Endodermal cell (in vitro differentiated cells): ENCODE measurements at places on chromosomes 11 and 22. TPM values are rescaled to one million over a fixed set of nuclear protein-coding genes. Genes with fewer than 3 reads are reported as not detected.

DNA sequence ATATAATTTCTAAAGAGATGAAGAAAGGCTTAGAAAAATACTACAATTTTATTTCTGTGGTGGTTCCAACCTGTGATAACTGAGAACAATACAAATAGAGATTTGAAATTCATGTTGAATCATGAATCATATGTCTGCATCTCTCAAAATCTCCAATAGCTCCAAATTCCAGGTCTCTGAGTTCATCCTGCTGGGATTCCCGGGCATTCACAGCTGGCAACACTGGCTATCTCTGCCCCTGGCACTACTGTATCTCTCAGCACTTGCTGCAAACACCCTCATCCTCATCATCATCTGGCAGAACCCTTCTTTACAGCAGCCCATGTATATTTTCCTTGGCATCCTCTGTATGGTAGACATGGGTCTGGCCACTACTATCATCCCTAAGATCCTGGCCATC is at the start of gene OR56B1:
OR56B1 (plus strand) TSS at position 53 of the 400 bp plus-strand sequence; CDS start at position 122, 69 bp downstream.
- DNase-seq: no peak

GRCh38 chr11:73011126-73011817 is 130.8 kb downstream of the FCHSD2 start:
- no peak for DNase-seq

SLC22A12 gene
- not detected in 3 replicates for total RNA-seq

DNA sequence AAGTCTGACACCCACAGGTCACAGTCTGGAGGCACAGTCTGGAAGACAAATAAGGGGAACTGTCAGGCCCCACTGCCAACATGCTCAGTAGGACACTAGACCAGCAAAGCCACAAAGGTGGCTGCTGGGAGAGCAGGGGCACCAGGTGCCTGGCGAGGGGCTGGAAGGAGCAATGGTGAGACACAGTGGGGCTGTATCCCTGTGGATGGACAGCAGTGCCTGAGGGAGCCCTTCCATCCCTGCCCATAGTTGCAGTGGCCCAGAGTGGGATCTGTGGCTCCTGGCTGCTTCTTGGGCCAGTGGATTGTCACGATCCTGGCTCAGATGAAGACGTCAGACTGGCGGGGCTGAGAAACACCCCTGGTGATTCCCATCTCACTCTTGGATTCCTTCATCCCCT is 154.6 kb downstream of the DSCAML1 start:
- DNase-seq: no peak

DNA sequence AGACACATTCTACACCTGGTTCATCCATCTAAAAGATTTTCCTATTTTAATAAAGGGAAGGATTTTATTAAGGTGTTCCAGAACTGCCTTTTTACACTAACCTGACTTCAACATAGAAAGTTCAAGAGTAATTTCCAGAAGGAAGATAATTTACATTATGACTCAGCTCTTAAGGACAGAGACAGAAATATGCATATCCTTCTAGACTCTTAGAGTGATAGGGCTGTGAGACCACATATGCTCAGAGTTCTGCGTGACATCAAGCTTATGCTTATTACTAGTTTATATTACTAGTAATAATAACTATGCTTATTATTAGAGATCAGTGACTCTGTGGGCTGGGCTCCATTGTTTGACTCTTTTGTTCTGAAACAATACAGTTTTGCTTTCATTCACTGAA is 4.6 kb downstream of the PDGFD start:
- no peak for DNase-seq

DNA sequence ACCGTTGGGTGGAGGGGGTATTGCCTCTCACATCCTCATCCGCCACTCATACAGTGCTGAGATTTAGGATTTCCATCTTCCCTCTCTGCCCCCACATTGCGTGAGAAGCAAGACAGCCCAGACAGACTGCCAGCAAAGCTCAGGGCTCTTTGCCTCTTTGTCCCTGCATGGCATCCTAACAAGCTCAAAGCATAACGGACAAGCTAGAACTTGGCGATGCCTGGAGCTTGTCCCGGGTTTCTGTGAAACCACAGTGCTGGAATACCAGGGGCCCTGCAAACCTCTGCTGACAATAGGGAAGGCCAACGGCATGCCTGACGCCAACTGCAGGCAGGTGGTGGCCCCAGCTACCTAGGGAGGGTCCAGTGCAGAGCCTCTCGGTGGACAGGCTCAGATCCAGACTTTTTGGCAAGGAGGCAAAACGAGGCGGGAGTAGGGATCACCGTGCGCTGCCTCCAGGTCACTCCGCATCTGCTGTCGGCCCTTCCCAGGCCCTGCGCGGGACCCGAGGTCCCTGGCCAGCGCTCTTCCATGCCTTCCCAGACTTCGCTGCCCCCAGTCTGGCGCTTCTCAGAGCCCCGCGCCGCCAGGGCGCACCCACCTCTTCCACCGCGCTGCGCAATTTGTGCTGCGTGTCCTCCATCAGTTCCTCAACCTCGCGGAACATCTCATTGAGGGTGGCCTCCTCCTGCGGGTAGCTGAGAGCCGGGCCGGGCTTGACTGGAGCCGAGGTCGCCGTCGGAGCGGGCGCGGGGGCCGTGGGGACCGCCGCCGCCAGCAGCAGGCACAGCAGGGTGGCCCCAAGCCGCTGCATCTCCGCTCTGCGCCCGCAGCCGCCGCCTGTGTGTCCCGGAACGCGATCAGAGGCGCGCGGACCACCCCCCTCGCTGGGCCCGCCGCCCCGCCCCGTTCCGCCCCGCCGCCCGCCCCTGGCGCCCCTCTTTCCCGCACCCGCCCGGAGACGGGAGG is at the start of gene DKK3:
DKK3 (minus strand) TSS at position 858 of the 969 bp plus-strand sequence; CDS start at position 814, 44 bp downstream.
- peak; percentile 78 for DNase-seq

GRCh38 chr11:61152816-61153592 is 8.2 kb downstream of the VPS37C start:
- no peak for DNase-seq

DNA sequence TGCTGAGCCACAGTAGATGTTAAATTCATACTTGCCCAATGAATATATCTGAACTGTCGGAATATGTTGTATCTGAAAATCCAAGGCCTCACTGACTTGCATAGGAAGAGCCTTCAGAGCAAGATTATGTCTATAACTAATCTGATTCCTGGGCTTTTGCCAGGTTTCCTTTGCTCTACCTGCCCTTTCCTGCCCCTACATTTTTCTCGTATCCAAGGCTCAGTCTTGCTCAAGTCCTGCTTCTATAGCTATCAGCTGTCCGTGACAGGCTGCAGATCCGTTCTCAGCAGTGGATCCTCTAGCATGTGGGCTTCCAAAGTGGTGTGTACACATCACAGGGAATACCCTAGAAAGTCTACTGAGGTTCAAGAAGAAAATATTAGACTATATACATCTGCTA is 18.8 kb upstream of the USP47 start:
- no peak for DNase-seq

SLC17A6 gene
- total RNA-seq: not detected in 3 replicates

GRAP2 gene
- 0.84 and 0.92 TPM in 2 replicates for total RNA-seq

GRCh38 chr11:742571-743201 is 4.6 kb upstream of the TALDO1 start:
- no peak for DNase-seq

DNA sequence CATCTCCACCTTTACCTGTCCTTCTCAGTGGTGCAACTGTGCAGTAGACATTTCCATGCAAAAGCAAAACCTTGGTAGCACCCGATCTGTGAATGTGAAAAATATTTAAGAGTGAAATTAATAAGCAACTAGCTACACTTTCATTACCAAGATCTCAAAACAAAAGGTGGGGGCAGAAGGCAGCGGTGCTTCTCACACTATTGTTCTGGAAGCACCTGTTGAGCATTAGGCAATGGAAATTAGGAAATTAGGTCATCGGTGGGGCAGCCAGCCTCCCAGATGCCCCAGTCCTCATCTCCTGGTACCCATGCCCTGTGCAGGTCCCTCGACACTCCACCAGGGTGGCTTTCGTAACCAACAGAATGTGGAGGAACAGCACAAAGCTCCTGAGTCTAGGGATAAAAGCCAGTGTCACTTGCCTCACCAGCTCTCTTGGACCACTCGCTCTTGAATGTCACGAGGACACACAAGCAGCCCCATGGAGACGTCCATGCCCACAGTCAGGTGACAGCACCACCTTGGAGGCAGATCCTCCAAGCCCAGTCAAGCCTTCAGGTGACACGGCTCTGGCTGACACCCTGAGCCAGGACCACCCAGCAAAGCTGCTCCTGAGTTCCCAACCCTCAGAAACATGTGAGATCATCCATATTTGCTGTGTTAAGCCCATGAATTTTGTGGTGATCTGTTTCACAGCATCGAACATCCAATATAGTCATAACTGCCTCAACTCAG is 3.3 kb downstream of the LTO1 start:
- DNase-seq: no peak

SAA1 gene
- not detected in 2 replicates for total RNA-seq

DNA sequence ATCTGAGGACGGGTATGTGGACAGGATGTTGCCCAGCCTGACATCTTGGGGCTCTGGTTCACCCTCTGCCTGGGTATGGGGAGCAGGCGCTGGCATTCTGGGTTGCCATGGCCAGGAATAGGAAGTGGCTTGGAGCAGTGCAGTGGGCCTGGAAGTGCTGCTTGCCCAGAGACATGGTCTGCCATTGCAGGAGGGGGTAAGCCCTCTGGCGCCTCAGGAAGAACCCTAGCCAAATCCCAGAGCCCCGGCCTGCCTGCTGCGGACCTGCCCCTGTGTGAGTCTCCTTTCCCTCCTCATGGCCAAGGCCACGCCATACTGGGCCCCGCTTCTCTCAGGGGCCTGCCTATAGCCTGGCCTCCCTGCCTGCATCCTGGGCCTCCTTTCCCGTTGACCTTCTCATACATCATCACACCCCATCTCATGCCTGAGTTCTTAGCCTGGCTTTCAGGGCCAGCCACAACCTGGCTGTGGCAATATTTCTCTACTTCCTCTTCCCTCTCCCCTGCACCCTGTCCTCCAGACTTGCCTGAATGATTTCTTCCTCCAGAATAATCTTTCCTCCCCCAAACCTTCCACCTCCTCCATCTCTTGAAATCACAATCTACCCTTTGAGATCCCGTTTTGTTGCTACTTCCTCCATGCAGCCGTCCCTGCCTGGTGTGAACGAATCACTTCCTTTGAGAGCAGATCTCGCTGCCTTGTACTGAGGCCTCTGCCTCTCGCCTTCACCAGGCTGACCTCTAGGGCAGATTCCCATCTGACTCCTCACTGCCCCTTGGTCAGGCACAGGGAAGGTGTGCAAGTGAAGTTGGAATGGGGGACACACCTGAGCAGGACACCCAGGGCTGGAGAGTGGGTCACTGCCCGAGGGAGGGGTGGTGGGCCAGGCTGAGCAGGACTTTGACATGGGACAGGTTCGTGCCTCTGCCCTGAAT is 5.2 kb downstream of the CAPN5 start:
- DNase-seq: peak; percentile 63

DNA sequence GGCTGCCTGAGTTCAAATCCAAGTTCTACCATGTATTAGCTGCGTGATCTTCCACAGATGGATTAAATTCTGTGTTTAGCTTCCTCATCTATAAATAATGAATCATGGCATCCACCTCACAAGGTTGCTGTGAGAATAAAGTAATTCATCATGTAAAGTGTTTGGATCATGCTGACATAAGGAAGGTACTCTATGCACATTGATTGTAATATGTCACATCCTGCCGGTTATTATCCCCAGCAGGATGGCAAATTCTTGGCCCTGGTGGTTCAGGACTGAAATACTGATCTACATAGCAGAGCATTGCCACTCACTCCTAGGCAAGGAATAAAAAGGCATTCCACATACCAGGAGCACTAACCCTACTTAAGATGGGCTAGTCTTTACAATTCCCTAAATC is 40.8 kb downstream of the LGR4 start:
- no peak for DNase-seq

GRCh38 chr11:130171534-130171933 is 12.0 kb downstream of the ST14 start:
- DNase-seq: no peak

SMC1B gene
- not detected in 2 replicates for total RNA-seq

GRCh38 chr11:69283446-69283845 is 10.5 kb upstream of the MYEOV start:
- no peak for DNase-seq

GRCh38 chr11:43975629-43976028 is 33.2 kb downstream of the C11orf96 start:
- no peak for DNase-seq

SULT4A1 gene
- 10.9 and 12.7 TPM in 2 replicates for total RNA-seq

DNA sequence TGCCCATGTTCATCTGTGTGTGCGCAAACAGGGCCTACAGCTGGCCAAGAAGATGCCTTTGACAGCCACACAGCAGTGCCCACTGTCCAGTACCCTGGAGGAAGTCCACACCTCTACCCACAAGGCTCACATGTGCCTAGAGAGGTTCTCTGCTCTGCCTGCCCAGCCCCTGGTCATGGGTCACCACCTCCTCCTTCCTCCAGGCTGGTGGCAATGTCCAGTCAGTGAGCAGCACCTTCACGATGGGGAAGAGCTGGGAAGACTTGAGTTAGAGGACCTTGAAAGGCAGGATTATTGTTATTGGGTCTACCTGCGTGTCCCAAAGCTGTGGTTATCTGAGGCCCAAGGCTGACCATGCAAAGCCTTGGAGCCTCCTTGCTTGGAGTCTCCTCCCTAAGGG is 28.4 kb upstream of the TTC12 start:
- DNase-seq: no peak

- DNase-seq: peak; percentile 79
Observed at GRCh38 chr22:39349506-39349966, 255 bp upstream of the SYNGR1 start.

ARSA gene
- total RNA-seq: 22.4 to 30.6 TPM (median 29.1 TPM) in 3 replicates

- no peak for DNase-seq
Observed at GRCh38 chr11:12285811-12286222, 91.6 kb upstream of the PARVA start.
